ENCODE measurements at places on chromosomes 3 and 15. TPM values are rescaled to one million over a fixed set of nuclear protein-coding genes. Genes with fewer than 3 reads are reported as not detected.

RASL12 gene
- polyA plus RNA-seq = 12.2 TPM

SKOR1 gene
- 0.46 TPM for polyA plus RNA-seq

SLC41A3 gene
- polyA plus RNA-seq = 23.5 TPM

TM4SF4 gene
- polyA plus RNA-seq = 1.4 TPM

AMT gene
- 15.0 TPM for polyA plus RNA-seq

SERPINI2 gene
- polyA plus RNA-seq = 1.1 TPM

C3orf52 gene
- polyA plus RNA-seq = 16.0 TPM

ZNF860 gene
- 1.5 TPM for polyA plus RNA-seq

CMSS1 gene
- 25.3 TPM for polyA plus RNA-seq

DLEC1 gene
- polyA plus RNA-seq = 0.20 TPM

TM2D3 gene
- 24.1 TPM for polyA plus RNA-seq

GHSR gene
- not detected for polyA plus RNA-seq

VPS18 gene
- 6.1 TPM for polyA plus RNA-seq

SNRPA1 gene
- polyA plus RNA-seq = 59.1 TPM

FBLN2 gene
- 2.8 TPM for polyA plus RNA-seq

FHIT gene
- 8.2 TPM for polyA plus RNA-seq

POLQ gene
- 1.4 TPM for polyA plus RNA-seq

PFKFB4 gene
- 3.2 TPM for polyA plus RNA-seq

LACTB gene
- 13.0 TPM for polyA plus RNA-seq

TRPM1 gene
- polyA plus RNA-seq = not detected

TAGLN3 gene
- polyA plus RNA-seq = 3.4 TPM

SAXO2 gene
- 14.8 TPM for polyA plus RNA-seq

KLHL25 gene
- polyA plus RNA-seq = 5.2 TPM
